Cerebellar nuclear complex (tissue), 1 donor: ENCODE measurements at places on chromosomes 3 and 15.

- DNase-seq = no peak
These were observed 422.7 kb upstream of the TPRG1 start for GRCh38 chr3:188749010-188749617.

DNA sequence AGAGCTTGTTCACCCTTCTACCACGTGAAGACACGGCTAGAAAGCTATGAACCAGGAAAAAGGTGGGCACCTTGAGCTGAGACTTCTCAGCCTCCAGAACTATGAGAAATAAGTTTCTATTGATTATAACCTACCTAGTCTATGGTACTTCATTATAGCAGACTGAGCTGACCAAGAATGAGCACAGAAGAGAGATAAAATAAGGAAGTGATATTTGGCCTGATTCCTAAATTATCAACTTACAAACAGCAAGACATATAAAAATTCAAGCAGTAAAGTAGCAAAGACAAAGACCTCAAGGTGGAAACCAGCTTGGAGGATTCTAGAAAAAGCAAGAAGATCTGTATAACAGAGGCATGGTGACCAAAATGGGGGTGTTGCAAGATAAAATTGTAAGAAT lies 63.9 kb upstream of the OSTN start:
- DNase-seq = no peak

GRCh38 chr3:131807822-131808221 lies 227.0 kb downstream of the CPNE4 start:
- DNase-seq = no peak

GRCh38 chr3:12501360-12502020 lies 17.2 kb downstream of the TSEN2 start:
- no peak for DNase-seq

DNA sequence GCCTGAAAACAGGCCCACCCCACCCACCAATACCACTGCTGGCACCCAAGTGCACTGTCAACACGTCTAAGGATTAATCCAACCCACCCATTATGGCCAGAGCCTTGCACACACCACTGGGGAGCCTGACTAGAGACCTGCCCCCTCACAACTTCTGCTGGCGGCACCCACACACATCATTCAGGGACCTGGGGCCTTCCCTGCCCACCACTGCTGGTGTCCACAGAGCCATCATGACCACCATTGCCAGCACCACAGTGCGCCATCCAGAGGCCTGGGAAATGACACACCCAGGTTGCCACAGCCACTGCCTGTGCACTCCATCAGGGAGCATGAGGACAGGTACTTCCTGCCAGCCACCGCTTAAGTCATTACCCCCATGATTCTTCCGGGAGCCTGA lies 67.0 kb upstream of the IMPG2 start:
- no peak for DNase-seq

- no peak for DNase-seq
These were observed 43.3 kb downstream of the ASB7 start for GRCh38 chr15:100645671-100646070.

DNA sequence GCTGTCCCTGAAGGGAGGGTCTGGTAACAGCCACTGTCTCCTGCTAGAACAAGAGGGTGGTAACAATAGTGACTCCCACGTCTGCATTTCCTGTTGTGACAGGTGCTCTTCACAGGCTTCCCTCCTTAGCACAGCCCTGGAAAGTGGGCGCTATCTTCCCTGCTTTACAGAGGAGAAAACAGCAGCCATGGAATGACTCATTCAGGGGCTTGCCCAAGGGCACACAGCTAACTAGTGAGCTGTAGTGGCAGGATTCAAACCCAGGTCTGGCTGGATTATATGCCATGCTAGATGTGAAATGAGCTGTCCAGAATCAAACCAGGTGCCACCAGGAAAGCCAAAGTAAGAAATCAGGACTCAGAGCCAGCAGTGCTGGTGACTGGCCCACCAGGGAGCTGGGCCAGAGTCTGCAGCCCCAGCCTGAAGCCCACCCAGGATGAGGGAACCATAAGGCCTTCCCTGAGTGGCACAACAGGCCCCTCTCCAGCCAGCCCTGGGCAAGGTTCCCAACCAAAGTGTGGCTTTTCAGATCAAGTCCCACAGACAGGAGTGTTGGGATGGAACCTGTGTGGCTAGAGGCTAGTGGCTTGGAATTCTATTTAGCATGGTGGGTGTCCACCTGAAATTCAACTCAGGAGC lies 102.4 kb downstream of the ETFA start:
- no peak for DNase-seq

GRCh38 chr3:141699324-141699723 lies 38.8 kb upstream of the RNF7 start:
- DNase-seq = no peak

DNA sequence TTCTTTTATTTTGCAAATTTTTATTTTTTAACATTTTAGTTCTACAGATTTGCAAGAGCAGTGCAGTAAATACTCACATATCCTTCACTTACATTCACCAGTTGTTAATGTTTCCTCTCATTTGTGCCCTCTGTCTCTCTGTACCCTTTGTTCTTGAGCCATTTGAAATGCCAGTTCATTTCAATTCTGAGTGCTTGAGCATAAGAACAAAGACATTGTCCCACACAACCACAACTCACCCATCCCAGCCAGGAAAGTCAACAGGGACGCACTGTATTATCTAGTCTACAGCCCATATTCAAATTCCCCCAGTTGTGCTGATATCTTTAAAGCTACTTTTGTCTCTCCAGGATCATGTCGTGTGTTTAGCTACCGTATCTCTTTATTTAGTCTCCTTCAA lies 141.4 kb upstream of the SLC6A11 start:
- DNase-seq = no peak

DNA sequence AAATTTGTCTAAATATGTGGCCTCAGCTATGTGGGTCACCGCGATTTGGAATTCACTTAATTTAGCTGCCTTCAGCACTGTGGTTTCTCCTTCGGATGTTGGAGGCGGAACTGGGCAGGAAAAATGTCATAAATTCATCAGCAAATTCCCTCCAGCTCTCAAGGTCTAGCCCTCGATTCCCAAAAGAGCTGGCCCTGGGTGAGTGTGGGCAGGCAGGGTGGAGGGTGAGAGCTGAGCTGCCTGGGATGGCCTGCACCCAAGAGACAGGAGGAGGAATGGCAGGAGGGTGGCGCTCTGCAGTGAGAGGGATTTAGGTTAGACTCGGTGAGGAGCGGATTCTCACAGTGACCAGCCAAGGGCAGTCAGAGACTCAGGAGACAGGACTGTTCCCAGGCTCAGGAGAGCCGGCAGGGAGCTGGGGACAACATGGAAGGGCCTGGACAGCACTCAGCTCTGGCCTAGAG lies 57.1 kb downstream of the FEM1B start:
- DNase-seq = no peak

DNA sequence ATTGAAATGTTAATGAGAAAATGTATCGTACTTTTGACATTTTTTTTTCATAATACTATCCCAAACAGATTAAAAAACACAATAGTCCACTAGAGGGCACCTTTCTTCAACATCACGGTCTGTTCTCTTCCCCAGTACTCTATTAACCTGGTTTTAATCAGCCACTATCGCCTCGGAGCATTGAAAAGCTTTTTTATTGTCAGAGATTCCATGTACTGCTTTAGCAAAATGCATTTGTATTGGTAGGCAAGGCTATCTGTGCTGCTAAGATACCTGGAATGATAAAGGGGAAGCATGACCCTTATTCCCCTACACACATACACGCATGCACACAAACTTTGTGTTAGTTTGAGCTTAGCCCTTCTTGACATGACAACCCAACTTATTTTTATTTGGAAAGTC lies 160.1 kb upstream of the IL12A start:
- DNase-seq = no peak

DNA sequence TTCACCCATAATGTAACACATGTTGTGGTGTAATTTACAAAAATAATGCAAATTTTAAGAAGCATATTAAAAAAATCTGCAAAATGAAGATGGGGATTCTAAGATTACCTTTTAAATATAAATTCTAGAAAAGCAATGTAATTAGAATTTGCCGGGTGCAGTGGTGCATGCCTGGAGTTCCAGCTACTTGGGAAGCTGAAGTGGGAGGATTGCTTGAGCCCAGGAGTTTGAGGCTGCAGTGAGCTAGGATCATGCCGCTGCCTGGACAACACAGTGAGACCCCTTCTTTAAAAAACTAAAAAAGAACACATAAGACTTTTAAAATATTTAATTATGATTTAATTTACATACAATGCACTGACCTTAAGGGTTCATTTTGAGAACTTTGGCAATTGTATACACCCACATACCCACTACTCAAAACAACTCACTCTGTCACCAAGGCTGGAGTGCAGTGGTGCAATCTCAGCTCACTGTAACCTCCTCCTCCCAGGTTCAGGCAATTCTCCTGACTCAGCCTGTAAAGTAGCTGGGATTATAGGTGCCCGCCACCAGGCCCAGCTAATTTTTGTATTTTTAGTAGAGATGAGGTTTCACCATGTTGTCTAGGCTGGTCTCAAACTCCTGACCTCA lies 134.0 kb upstream of the TBL1XR1 start:
- no peak for DNase-seq

GRCh38 chr3:57446318-57446841 lies 97.8 kb downstream of the DNAH12 start:
- DNase-seq = no peak

GRCh38 chr3:196524527-196524926 lies 9.4 kb upstream of the SMCO1 start:
- no peak for DNase-seq

- DNase-seq = no peak
These were observed 26.5 kb downstream of the KLF13 start for GRCh38 chr15:31352911-31353811.

- no peak for DNase-seq
These were observed 32.0 kb upstream of the PPP4R2 start for GRCh38 chr3:72964633-72965032.

DNA sequence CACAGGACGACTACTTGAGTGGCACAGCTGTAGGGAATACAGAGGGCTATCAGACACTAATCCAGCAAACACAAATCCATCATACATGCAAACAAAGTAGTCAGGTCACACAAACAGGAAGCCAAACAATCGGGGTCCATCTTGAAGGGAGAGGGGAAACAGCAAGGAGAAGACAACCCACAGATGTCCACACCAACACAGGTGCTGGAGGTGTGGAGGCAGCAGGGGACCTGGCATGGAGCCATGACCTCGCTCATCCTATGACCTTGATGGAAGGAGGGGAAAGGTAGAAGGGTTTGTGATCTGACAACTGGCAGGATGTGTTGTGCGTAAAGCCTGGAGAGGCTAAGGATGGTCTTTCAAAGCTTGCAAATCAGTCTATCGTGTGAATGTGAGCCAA lies 39.9 kb upstream of the SKOR1 start:
- no peak for DNase-seq

DNA sequence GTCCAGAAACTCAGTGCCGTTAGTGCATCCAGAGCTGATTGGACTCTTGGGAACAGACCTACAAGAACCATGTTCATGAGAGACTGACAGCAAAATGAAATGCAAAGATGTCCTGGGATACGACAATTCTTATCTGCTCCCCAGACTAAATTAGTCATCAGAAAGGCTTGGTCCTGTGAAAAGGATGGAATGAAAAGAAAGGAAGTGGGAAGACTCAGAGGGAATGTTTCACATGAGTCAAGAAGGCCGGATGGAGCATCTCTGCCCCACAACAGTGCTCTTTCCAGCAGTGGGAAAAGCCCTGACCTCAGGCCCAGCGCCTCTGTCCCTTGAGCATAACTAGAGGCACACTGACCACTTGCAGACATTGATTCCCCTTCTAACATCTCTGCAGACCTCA lies 39.3 kb upstream of the UACA start:
- DNase-seq = no peak

- no peak for DNase-seq
These were observed 37.7 kb upstream of the CPB1 start for GRCh38 chr3:148789906-148790305.

GRCh38 chr3:10855871-10856662 lies 40.0 kb downstream of the SLC6A11 start:
- DNase-seq = no peak

DNA sequence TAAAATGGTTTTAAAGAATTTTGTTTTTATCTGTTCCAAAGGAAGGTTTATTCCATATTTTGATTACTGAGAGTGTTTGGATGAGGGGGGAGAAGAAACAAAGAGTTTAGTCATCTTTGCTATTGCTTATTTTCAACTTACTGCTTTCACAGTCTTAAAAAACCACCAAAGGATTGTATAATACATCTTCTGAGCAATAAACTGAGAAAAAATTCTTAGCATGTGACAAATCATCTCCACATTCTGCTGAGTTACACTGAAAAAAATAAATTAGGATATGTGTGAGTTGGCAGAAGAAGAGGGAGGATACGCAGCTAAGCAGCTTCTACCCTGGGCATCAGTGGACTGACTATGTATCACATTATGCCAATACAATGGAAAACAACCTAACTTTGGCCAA lies 23.2 kb upstream of the ACTC1 start:
- DNase-seq = no peak

DNA sequence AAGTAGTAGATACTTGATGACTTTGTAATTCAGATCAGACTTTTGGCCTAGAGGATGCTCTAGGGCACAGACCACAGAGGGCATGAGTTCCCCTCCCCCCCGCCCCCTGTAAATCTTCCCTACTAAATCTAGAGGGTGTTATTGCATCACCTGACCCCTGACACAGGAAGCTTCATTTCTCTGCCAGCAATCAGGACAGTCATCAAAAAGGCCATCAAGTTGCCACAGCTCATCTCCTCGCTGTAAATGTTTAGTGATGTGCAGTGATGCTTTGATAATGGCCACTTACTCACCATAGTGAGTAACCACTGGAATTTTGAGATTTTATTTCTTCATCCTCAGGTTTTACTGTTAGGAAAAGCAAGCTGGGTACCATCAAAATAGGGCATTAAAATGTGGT lies 289.2 kb upstream of the CHRM5 start:
- no peak for DNase-seq

DNA sequence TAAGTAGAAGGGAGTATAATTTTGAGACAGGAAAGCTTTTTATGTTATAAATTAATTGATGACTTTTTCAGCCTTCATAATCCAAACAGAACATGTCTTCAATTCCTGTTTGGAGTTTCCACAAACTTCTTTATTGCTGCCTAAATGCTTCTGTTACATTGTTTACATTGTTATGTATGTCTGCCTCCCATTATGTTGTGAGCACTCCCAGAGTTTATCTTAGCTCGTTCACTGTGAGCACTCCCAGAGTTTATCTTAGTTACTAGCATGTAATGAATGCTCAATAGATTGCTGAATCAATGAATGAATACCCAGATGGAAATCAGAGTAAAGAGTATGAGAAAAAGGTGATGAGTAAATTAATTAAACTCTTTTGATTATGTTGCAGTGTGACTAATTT lies 1178.0 kb downstream of the ROBO1 start:
- DNase-seq = no peak

- DNase-seq = no peak
These were observed 38.5 kb upstream of the MRPL3 start for GRCh38 chr3:131541288-131541687.

GRCh38 chr15:81945014-81945615 lies 100.7 kb downstream of the MEX3B start:
- no peak for DNase-seq
